SIG-M5 (cell line): ENCODE measurements at places on chromosomes 11 and 22.

- no peak for DNase-seq
Measured at GRCh38 chr11:72373163-72373562, 61.2 kb downstream of the CLPB start.

GRCh38 chr11:3201112-3201581 is 17.5 kb downstream of the MRGPRG start:
- DNase-seq: no peak

DNA sequence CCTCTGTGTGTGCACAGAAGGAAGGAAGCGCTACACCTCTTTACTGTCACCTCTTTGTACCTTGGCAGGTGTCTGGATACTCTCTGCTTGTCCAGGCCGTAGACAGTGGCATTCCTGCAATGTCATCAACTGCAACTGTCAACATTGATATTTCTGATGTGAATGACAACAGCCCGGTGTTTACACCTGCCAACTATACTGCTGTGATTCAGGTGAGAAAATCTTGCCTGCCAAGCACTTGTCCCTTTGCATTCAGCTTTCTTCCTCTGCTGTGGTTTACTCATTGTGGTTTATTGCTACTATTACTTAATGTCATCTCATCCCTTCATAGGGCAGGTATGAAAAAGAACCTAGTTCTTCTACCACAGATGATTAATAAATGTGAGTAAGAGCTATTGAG is 131.9 kb upstream of the MTNR1B start:
- DNase-seq: no peak

- no peak for DNase-seq
Measured at GRCh38 chr11:2450321-2451041, 5.7 kb downstream of the KCNQ1 start.

- DNase-seq: no peak
Measured at GRCh38 chr11:92656783-92657182, 312.7 kb upstream of the MTNR1B start.

DNA sequence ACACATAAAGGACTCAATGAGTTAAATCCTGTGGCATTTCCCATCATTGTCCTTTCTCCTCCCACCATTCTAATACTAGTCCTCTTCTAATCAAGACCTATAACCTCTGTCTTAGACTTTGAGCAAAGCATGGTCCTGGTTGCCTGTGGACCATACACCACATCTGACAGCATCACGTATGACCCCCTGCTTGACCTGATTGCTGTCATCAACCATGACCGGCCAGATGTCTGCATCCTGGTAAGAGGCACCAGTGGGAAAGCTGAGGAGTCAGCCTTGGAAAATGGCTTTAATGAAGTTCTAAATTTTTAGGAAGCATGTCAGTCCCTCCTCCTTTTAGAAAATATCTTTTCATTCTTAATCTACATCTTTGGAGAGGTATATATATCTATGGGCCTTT is 25.8 kb downstream of the POLA2 start:
- no peak for DNase-seq

DNA sequence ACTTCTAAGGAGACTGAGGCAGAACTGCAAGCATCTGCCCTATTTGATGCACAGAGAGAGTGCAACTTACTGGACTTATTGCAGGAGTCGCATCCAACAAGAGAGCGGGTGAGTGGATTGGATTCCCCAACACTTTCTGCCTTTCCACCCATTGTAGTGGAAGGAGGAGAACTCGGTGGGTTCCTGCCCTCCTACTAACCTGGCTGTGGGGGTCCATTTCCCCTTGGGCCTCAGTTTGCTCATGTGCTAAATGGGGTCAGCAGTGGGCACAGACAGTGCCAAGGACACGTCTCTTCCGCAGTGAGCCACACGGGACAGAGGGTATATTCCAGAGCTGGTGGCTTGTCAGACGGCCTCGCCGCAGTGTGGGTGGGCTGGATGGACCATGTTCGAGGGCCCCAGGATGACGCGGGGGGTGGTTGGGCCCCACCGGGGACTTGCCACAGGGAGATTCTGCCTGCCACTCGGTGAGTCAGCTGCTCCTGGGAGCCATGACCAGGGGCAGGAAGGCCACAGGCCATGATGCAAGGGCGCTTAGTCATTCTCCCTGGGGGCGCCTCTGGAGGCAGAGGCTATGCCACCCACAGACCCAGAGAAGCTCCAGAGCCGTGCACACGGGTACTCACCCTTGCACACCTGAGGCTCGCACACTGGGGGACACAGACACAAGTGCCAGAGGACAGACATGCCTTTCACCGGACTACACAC is 8.2 kb downstream of the ALX4 start:
- no peak for DNase-seq

DNA sequence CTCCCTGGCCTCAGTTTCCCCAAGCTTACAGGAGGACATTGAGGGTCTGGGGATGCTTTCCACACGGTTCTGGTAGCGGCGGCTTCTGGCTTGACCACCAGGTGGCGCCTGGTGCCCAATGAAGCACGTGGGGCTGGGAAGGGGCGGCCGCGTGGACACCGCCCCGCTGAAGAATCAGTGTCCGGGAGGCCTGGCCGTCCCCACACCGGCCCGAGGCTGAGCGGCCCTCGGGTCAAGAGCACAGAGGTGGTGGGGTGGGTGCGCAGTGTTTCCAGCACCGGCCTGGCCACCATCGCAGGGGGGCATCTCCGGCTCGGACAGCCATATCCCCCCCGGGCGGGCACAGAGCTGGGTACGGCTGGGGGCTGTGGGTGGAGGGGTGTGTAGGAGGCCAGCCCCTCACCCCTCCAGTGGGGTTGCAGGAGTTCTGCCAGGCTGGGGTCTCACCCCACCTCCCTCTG is 27.8 kb upstream of the PPARA start:
- no peak for DNase-seq

- no peak for DNase-seq
Measured at GRCh38 chr22:26898946-26899605, 241.7 kb downstream of the MIAT start.

DNA sequence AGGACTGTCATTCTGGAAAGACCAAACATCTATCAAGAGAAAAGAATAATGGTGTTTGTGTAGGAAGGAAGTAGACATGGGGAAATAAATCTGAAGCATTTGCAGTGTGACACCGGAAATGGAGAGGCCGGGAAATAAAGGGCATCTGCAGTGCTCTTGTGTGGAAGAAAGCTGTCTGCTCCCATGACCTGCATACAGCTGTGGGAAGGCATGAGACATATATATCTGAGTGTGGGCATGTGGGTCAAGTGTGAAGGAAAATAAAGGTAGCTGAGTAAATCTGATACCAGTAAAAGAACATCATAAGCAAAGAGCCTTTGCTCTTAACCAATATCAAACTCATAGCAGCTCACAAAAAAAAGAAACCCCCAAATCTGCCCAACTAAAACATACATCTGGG is 72.1 kb upstream of the OR5AK2 start:
- no peak for DNase-seq

GRCh38 chr11:130622141-130622542 is 173.7 kb downstream of the ADAMTS15 start:
- DNase-seq: no peak

- no peak for DNase-seq
Measured at GRCh38 chr22:30301995-30302809, 12.9 kb upstream of the CASTOR1 start.

DNA sequence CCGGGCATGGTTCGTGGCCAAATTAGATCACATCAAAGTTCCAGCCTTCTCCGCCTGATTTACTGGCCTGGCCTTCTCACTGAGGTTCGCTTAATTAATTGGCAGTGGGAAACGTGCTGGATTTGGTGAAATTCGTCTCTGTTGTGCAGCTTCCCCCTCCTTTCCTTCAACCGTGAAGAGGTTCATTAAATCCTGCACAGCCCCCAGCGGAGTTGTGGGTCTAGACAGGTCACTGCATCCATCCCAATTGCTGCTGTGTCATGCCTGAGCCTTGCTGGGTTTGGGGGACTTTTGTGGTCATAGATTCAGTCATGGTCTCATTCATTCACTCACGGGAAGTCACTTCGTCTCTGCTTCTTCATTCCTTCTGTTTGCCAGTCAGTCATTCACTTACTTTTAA is 90.0 kb downstream of the INSC start:
- no peak for DNase-seq

DNA sequence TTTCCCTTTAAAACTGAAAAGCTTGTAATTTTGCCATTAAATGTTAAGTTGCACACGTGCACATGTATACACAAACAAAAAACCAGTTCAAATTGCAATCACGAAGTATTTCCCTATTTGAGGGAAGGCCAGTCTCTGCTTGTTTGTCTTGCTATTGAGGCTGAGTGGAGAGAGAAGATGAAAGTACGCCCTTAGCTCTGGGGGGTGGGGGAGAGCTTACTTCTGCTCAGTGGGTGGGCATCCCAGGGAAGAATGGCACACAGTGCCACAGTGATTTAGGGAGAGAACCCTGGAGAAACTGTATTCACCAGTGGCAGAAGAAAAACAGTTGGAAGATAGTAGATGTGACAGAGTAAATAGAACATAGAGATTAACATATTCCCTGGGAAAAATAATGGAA is 8.7 kb downstream of the YAP1 start:
- no peak for DNase-seq

- DNase-seq: no peak
Measured at GRCh38 chr22:45305456-45306075, 4.2 kb upstream of the FAM118A start.

DNA sequence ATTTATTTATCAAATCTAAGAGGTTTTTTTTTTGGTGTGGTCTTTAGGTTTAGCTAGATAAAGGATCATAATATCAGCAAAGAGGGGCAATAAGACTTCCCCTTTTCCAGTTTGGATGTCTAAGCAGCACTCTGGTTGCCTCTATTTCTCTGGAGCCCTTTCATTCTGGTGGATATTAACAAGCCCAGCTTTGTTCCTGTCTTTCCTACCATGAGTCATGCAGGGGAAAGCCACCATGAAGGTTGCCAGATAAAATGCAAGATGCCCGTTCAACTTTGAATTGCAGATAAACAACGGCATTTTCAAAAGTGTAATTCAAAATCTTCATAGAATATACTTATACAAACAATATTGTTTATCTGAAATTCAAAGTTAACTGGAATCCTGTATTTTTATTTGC is 143.6 kb downstream of the ADAMTS15 start:
- DNase-seq: no peak

GRCh38 chr11:104665641-104666040 is 232.6 kb downstream of the CASP12 start:
- DNase-seq: peak; percentile 17

GRCh38 chr11:119854521-119854920 is 125.5 kb upstream of the NECTIN1 start:
- no peak for DNase-seq

DNA sequence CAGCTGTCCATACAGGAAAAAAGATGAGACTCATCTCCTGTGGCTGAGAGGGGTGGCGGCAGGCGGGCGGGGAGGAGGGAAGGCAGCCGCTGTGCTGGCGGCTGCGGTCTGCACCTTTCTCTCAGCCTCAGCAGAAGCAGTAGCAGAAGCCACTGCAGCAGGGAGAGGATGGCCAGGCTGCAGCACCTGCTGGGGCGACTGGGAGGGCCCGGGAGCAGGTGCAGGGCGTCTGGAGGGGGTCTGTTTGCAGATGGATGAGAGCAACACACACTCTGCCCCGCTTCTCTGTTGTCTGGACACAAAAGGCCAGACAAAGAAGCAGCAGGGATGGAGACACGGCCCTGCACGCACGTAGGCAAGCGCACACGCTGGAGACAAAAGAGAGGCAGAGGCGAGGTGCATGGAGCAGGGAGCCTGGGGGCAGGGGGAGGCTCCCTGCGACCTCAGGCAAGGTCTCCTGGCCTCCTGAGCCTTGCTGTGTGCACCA is 9.3 kb upstream of the MIAT start:
- no peak for DNase-seq

DNA sequence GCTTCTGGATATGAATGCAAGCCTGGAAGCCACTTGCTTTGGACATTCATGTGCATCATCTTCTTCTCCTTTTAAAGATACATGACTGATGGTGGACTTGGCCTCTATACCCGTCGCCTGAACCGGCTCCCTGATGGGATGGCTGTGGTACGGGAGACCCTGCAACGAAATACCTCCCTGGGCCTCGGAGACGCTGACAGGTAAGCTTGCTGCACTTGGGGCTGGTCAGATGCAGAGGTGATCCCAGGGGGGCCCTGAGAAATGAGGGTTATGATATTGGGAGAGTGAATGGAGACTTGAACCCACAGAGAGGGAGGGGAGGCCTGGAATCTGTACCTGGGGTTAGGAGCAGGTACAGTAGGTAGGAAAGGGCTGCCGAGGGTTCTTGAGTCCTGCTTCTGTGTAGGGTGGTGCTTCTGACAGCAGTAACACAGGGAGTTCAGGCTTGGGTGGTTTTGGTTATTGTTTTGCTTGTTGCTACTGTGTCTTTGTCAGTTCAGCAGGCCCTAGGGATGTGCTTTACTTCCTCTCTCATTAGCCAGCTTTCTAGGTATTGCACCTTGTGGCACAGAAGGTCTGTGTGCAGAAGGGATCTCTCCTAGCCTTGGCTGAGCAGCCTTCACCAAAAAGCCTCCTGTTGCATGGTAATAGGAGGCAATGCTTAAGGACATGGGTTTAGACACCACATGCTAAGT is 176.1 kb downstream of the DBX1 start:
- no peak for DNase-seq

DNA sequence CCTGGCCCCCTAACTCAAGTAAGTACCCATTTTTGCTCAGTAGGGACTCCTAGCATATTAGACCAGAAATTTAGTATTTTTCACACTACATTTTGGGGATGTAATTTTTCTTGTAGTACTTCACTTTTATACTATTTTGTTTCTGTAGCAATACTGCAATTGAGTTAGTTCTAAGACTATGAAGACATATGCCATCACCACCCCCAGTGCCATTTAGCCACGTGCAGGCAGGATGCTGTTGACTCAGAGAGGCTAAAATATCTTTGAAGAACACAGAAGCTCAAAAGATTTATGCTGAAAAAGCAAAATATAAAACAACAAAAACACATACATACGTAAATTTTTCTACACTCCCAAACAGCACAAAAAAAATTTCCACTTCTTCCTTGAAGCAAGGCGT is 29.1 kb upstream of the DLAT start:
- DNase-seq: no peak

- DNase-seq: no peak
Measured at GRCh38 chr11:81345609-81346008, 1388.1 kb downstream of the FAM181B start.

GRCh38 chr11:123852321-123852720 is 33.1 kb downstream of the TMEM225 start:
- DNase-seq: no peak

DNA sequence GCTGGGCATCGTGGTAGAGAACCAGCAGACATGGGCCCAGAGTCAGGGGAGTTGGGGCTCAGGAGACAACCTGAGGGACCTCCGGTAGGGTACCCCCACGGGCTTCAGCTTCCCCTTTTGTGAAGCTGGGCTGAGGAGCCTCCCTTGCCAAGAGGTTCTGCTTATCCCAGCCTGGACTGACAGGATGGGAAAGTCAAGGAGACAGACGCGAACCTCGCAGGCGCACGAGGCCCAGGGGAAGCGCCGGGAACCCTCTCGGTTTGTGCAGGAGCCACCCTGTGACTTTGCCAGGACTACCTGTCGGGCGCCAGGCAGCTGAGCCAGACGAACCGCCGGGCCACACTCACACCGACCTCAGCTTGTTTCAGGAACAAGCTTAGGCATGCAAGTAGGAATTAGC is 566.1 kb downstream of the BRD1 start:
- DNase-seq: no peak

GRCh38 chr11:69419662-69420395 is 61.6 kb upstream of the LINC01488 start:
- no peak for DNase-seq

GRCh38 chr11:82858556-82859091 is 41.6 kb downstream of the PRCP start:
- DNase-seq: no peak

GRCh38 chr11:10087186-10087922 is 206.7 kb downstream of the SBF2 start:
- no peak for DNase-seq
